ENCODE measurements at places on chromosomes 3 and 15. TPM values are rescaled to one million over a fixed set of nuclear protein-coding genes. Genes with fewer than 3 reads are reported as not detected.

DNA sequence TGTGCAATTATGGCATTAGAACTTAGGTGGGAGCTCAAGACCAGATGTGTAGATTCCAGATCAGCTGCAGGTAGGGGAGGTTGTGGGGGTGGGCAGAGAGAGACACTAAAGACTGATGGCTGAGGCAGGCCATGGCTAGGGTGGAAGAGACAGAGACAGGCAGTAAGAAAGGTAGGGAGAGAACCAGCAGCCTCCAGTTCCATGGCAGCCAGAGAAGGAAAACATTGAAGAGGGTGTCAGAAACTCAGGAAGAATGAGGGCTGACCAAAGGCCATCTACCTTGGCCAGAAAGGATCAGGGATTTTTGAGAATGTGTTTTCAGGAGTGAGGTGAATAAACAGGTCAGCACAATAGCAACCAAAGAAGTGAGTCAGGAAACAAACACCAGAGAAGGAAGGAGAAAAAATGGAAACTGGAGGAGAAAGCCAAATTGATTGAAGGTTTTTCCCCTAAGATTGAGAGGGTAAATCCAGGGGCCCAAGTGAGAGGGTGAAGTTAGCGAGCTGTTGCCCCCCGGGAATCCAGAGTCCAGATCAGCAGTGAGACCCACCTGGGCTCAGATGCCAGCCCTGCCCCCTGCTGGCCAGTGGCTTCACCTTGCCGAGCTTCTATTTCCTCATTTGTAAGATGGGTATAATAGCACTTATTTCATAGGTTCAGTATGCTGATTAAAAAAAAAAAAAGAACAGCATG, 41.0 kb downstream of the ABHD2 start:
- peak; percentile 25 for DNase-seq

DNA sequence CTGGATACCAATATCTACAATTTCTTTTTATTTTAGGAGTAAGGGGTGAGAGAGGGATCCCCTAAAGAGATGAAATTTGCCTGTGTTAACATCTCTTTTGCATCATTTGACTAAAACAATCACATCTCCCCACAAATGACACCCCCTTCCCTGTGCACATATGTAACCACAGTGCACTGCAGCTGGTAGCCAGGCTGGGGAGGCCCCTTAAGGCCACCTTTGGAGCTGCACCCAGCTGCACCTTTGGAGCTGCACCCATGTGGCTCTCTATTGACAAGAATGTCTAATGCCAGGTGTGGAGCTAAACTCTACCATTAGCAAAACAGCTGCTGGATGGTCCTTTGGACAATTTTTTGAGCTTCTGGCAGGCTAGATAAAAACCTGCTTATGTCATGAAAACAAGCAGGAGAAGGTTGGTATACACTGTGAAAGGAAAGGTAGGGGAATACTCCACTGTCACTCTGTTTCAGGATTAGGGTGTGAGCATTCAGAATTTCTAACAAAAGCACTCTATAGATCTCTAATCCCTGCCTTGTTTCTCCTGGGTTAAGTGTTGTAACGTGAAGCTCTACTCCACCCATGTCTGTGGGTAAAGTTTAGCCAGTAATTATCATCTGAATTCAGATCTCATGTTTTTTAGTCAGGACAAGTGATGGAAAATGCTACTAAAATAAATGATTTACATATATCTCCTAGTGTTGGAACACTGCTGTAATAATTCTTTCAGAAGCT, 52.1 kb downstream of the TFG start:
- DNase-seq, result no peak

GRCh38 chr15:29621616-29622015, 200.7 kb downstream of the TJP1 start:
- no peak for DNase-seq

DNA sequence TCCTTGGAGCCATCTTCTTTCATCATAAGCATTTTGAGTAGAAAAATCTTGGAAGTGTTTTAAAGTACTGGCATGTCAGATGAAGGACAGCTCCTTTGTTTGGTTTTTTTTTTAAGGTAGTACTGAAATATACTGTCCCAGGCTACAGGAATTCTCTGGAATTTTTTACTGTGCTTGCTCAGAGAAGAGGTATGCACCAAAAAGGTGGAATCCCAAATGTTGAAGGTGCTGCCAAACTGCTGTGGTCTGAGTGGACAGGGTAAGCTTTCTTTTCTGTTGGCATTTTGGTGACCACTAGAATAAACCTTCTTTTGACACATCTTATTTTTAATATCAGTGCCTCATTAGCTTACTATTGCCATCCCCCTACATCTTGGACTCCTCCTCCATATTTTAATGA, 7.2 kb downstream of the GNL3 start:
- no peak for DNase-seq

- DNase-seq, result peak; percentile 72
Observed at GRCh38 chr15:73964736-73965093, 27.4 kb downstream of the STOML1 start.

DNA sequence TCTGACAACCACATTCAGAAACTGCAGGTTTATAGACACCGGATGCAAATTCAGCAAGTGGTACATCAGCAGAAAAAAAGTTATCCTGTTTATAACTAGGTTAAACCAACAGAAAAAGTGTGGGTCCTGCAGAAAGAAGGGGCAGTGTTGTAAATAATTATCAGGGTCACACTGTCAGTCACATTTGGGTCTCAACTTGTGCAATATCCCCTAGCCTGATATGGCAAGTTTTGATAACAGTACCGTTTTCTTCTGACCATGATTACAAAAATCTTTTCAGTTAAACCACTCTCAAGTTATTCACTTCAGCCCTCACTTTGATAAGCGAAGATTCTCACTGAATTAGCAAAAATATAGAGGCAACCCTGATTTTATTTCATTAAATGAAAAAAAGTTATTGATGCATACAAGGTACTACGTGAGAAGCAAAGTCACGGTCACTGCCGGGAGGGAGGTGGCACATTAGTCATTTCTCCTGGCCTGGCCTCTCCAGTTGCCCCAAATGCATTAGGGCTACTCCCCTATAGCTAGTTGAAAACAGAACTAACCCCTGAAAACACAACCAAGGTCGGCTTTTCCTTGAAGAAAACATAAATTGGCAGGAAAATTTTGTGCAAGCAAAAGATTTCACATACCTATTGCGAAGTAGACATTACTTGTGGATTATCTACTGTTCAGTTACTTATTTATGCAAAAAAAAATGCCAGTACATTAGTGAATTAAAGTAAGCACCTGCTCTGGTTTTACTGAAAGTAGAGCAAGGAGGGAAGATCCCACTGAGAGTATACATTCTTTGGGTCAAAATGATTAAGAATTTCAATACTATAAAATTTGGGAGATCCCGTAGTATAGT, 28.6 kb downstream of the IL5RA start:
- DNase-seq, result no peak

DNA sequence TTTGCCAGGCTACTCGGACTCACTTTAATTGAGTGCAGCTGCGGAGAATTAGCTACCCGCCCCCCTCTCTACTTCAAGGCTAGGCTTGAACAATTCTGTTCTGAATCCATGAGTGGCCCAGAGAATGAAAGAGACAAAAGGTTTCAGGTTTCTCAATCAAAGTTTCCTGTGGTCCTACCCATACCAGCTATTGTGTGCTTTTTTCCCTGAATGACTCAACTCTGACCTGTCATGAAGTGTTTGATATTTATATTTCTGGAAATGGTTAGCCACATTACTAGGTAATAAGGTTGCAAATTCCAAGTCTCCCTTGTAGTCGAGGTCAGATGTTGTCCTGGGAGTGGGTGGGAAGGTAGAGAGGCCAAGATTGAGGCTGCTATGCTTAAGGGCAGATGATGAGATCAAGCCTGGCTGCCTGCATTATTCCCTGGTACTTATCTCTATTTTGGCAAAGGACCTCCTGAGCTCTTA, 392.7 kb upstream of the TBL1XR1 start:
- peak; percentile 93 for DNase-seq

DNA sequence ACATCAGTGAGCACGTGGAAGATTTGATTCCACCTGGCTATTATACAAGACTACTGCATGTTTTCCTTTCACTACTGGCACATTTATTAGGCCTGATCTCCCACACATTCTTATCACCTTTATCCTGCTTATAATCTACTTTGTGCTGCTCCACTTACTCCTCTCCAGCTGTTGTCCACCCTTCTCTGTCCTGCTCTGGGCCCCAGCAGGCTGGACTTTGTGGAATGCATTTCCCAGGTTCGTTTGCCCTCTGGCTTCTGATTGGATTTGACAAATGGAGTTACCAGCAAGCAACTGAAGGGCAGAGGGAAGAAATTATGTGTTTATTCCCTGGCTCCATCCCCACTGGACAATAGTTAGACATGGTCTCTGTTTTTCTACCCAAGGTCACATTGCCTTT, 75.5 kb downstream of the DCLK3 start:
- DNase-seq, result no peak

- no peak for DNase-seq
Observed at GRCh38 chr3:129235344-129235917, 14.0 kb upstream of the COPG1 start.

DNA sequence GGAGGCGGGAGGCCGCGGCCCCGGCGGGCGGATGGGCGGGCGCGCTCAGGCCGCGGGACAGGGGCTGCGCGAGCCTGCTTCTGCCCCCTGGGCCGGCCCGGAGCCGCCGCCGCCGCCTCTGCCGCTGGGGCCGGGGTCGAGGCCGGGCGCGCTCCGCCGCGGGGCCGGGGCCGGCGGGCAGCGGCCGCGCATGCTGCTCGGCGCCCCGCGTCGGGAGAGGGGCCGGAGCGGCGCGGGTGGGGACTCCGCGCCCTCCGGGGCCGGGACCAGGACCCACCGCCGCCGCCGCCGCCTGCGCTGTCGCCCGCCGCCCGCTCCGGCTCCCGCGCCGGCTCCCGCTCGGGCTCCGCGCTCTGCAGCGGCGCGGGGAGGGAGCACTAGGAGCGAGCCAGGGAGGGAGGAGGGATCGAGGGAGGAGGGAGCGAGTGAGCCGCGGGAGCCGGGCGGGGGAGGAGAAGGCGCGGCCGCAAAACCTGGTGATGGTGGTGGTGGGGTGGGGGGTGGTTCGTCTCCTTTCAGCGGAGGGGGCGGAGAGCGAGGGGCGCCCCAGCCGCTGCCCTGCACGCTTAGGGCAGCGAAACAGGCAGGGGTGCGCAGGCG, at the start of gene LINGO1:
LINGO1 (minus strand) TSS at position 379 of the 600 bp plus-strand sequence. CDS start 597 bp downstream, outside the sequence.
- DNase-seq, result no peak

GRCh38 chr15:59941612-59942011, 62.5 kb upstream of the FOXB1 start:
- no peak for DNase-seq

GRCh38 chr3:123119802-123120201, 53.0 kb downstream of the PDIA5 start:
- no peak for DNase-seq

GRCh38 chr15:51726302-51727073, 11.0 kb downstream of the LYSMD2 start:
- peak; percentile 93 for DNase-seq

- DNase-seq, result peak; percentile 77
Observed at GRCh38 chr3:186825294-186825821, 17.2 kb upstream of the ADIPOQ start.

- DNase-seq, result no peak
Observed at GRCh38 chr15:25568751-25569150, 129.9 kb upstream of the UBE3A start.

DNA sequence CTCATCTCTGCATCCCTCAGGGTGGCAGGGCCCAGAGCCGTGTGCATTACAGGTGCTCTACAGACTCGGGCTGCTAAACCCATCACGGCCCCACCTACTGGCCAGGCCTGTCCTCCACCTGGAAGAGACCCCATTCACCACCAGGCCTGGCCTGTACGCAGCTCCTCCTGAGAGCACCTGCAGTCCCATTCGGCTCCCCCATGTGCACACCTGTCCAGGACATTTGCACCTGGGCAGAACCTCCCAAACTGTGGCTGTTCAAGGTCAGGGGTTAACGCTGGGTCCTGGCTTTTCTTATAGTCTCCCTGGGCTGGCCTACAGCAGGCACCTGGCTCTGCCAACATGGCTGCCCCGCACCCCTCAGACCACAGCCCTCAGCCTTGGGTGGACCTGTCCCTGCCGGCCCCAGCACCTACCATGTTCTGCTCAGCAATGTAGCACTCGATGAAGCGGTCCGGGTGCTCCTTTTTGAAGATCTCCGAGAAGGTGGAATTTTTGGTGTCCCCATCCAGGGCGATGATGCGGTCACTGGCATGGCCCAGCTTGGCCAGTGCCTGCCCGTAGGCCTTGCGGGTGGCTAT, 25.7 kb downstream of the TKT start:
- DNase-seq, result no peak

DNA sequence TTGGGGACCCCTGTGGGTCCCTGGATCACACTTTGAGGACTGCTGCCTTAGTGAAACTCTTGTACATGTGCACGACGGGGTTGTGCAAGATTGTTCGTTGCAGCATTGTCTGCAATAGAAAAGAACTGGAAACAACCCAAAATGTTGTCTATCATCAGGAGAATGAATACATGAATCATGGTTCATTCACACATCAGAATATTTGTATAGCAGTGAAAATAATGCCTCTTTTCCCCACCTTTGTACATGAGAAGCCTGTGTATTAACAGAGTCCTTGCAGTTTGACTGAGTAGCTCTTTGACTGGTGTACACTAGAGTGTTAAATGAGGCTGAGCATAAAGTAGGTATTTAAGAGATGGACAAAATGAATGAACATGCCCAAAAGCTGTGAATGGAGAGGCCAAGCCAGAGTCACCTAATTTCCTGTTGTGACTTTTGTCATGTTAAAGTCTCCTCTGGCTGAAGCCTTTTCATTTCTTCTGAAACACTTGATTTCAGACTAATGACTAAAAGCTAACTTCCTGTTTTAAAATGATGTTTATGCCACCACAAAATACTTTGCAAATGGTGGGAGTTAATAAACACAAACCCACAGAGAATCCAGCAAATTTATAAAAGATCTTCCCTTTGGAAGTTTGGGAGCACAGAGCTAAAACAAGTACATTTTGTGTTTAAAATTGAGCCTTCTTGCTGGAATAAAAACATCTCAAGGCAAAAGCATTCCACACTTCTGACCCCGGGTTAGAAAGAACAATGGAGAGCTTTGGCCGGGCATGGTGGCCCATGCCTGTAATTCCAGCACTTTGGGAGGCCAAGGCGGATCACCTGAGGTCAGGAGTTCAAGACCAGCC, 20.6 kb upstream of the USP3 start:
- DNase-seq, result no peak

DNA sequence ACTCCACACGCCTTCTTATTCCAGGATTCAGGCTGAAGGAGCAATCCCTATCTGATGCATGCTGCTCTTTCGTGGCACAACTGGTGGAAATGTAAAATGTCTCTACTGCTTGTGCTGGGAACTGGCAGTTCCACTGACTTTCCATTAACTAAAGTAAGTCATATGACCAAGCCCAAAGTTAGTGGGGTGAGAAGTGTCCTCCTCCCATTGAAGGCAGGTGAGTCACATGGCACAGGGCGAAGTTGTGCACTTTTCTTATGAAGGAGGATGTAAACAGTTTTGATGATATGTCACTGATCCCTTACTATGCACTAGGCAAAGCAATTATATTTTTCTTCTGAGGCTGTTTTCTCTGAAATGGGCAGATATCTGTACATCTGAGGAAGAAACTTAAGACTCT, 51.6 kb downstream of the SLC7A14 start:
- DNase-seq, result no peak

GRCh38 chr15:98626153-98626552, 22.2 kb upstream of the IGF1R start:
- DNase-seq, result no peak

- no peak for DNase-seq
Observed at GRCh38 chr3:55894605-55895004, 407.5 kb upstream of the WNT5A start.

- no peak for DNase-seq
Observed at GRCh38 chr3:24498796-24499195, 4.1 kb upstream of the THRB start.

The NCBP2 gene
- polyA plus RNA-seq, result 73.6 TPM

The MYLK gene
- polyA plus RNA-seq, result 299 TPM

The DZIP1L gene
- 10.8 TPM for polyA plus RNA-seq

The CADM2 gene
- not detected for polyA plus RNA-seq

The PPP2R3A gene
- 11.3 TPM for polyA plus RNA-seq

The CYP1A2 gene
- polyA plus RNA-seq, result not detected

The MESD gene
- 14.7 TPM for polyA plus RNA-seq

Measured in IMR-90 (cell line).